GM12878 (cell line): ENCODE measurements at places on chromosomes 7 and 10.

GRCh38 chr7:136555933-136556332 is 312.5 kb upstream of the CHRM2 start:
- no peak for DNase-seq

DNA sequence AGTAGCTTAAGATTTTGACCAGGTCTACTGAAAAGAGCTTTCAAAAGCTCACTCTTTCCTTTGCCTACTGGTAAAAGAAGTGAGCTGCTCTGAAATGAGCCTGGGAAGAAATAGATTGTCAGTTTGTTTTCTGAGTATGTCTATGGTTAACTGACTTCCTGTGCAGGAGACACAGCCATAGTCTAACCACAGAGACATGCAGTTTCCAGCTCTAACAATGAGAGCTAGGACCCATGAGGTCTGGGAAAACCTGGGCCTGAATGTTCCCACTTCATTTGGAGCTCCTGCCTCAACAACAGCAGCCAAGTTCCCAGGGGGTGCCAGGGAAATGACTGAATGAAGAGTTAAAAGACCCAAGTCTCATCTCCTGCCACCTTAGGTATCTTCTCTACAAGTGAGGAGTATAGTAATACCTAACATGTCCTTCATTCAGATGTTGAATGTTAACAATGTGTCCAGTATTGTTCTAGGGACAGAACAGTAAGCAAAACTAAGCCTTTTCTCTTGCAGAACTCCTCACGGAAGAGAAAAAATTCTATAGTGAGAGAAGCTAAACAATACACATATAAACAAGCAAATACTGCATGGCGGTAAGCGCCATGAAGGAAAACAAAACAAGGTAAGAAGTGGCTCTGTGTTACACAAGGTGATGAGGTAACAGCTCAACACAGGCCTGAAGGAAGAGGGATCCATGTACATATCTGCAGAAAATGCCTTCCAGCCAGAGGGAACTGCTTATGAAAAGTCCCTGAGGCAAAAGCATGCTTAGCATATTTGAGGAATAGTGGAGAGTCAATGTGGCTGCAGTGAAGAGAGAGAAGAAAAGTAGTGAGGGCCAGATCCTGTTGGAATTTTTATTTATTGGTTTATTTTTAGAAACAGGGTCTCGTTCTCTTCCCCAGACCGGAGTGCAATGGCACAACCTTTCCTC is 26.4 kb upstream of the ANKRD1 start:
- DNase-seq: peak; percentile 40

GRCh38 chr7:66152371-66153191 is 37.9 kb downstream of the CRCP start:
- no peak for DNase-seq

GRCh38 chr7:1889556-1890181 is 219.6 kb downstream of the ELFN1 start:
- DNase-seq: no peak

DNA sequence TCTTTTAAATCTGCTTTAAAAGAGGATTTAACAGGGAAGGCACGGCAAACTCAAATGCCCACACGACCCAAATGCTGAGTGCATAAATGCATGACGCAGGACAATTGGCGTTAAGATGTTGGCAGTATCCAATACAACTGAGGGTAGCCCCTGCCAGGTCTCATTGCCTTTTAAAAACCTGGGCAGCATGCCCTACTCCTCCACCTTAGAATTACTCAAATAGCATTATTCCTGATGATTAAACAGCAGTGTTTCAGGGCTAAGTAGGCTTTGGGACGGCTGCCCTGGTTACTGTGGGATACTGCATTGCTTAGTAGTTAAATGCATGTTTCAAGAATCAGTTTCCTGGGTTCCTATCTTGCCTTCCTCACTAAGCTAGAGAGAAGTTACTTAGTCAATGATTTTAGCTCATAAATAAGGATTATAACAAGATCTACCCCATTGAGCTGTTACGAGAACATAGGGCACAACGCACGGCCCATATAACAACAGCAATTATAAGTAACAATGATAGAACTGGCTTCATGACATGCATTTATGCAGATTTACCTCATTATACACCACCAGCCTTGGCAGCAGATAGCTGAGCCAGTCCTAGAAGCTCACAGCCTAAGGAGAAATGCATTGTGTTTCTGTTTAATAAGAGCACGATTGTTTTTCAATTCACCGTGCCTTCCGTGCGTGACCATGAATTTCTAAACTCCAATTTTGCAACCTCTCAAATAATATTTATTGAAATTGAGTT is 7.9 kb downstream of the TUBAL3 start:
- no peak for DNase-seq

DNA sequence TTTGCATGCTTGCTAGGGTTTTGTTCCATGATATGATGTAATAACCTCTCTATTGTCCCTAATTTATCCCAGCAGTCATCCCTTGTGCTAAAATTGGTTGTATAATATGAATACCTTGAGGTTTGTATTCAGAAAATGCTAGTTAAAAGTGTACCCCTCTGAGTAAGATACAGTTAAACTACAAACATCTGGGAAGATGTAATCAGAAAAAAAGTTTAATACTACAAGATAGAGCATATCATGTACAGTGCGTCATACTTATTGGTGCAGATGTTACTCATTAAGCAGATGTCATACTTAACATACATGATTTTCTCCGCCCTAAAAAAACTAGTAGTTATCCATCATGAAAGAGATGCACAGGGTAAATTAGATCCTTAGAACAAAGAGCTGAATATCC is 336.1 kb upstream of the KCND2 start:
- DNase-seq: no peak

- DNase-seq: no peak
Observed at GRCh38 chr7:21946222-21946709, 567 bp upstream of the CDCA7L start.

GRCh38 chr10:98236862-98237261 is 31.1 kb downstream of the LOXL4 start:
- DNase-seq: no peak

GRCh38 chr7:142612237-142612881 is 136.9 kb upstream of the PRSS1 start:
- no peak for DNase-seq

- DNase-seq: peak; percentile 72
Observed at GRCh38 chr10:14184841-14185315, 145.8 kb downstream of the FRMD4A start.

DNA sequence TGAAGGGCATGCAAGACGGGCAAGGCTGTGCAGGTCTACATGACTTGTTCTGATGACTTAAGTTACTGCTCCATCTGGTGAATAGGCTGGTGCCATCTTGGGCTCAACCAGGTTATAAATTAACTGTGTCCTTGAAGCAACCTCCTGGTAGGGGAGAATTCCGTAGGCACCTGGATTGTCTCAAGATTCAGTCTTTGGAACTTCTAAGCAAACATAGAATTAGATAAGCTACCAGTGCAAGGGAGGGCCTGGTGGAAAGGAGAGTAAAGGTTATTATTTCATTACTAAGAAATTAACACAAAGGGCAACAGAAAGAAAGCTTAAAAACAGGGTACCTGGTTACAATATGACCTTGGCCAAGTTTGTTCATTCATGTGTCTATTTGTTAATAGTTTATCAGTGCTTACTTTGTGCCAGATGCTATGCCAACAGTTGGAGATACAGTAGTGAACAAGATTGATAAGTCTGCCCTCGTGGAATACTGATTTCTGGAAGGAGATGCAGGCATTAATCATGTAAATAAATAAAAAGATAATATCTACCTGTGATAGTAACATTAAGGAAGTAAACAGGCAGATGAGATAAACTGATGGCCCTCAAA is 107.0 kb upstream of the PALS2 start:
- DNase-seq: no peak

- DNase-seq: no peak
Observed at GRCh38 chr10:74981831-74982633, 129.4 kb upstream of the SAMD8 start.

- DNase-seq: no peak
Observed at GRCh38 chr7:45035893-45036292, 35.9 kb downstream of the CCM2 start.

GRCh38 chr10:86048973-86049372 is 317.6 kb downstream of the GRID1 start:
- no peak for DNase-seq

DNA sequence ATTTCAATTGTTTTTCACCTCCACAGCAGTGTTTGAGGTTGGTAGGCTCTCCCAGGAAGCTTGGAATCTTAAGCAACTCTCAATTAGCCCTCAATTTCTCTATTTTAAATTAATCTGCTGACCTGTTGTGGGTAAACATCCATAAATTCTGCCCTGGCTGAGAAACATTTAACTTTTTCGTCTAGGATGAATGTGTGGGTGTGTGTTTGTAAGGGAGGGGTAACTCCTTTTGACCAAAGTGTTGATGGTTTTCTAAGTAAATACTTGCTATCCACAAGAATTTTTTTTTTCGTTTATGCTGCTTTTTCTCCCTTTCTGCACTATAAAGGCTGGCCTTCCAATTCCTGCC is 973 bp downstream of the PPP3CB start:
- DNase-seq: no peak

- DNase-seq: no peak
Observed at GRCh38 chr10:121325490-121326231, 272.6 kb downstream of the FGFR2 start.

DNA sequence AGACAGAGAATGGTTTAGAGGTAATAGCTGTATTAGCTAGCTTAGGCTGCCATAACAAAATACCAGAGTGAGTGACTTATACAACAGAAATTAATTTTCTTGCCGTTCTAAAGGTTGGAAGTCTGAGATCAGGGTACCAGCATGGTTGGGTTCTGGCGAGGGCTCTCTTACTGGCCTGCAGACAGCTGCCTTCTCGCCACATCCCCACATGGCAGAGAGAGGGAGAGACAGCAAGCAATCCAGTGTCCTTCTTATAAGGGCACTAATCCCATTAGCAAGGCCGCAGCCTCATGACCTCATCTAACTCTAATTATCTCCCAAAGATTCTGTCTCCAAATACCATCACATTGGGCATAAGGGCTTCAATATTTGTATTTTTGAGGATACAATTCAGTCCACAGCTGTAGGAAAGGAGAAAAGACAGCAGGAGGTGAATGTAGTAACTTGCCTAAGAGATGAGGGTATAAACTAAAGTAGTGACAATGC is 3.6 kb upstream of the STAM start:
- DNase-seq: no peak

DNA sequence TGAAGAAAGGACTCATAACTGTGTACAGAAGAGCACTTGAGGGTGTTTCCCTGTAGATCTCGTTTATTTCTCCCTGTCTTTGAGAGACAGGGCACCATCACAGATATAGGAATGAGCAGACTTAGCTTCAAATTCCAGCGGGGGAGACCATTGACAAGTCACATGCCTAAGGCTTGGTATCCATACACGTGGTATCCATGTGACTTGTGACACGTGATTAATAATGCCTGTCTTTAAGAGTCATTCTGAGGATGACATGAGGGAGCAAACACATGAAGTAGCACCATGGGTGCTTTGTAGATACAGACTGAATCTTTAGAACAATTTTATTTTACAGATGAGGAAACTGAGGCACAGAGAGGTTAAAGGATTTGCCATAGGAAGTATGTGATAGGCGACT is 292.3 kb downstream of the POU6F2 start:
- DNase-seq: no peak

- DNase-seq: no peak
Observed at GRCh38 chr10:118735294-118735693, 19.5 kb downstream of the CACUL1 start.

- no peak for DNase-seq
Observed at GRCh38 chr7:138979226-138979979, 1.8 kb downstream of the KIAA1549 start.

DNA sequence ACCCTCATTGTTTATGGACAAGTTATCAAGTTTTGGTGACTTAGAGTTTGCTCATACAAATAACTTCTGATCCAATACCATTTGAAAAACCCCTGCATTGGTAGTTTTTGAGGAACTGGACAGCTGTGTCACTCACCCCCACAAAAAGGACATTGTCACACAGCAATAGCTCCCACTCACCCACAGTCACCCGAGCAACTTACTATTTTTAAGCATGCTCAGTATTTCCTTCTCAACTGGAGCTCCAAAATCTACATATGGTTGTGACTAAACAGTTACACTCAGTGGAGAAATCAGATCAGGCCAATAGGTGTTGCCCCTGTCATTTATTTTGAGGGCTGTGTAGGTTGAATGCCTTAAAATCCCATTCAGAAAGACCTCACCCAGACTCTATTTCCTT is 165.2 kb upstream of the AUTS2 start:
- DNase-seq: no peak

DNA sequence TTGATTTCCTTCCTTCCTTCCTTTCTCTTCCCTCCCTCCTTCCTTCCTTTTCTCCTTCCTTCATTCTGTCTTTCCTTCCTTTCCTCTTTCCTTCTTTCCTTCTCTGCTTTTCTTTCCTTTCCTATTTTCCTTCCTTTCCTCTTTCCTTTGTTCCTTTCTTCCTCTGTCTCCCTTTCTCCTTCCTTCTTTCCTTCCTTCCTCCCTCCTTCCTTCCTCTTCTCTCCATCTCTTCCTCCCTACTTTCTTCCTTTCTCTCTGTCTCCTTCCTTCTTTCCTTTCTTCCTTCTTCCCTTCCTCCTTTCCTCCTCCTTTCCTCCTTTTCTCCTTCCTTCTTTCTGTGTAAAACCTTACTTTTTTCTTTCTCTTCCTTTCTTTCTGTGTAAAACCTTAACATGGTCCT is 32.3 kb upstream of the NPTX2 start:
- DNase-seq: no peak

- DNase-seq: no peak
Observed at GRCh38 chr10:58189269-58189668, 78.4 kb downstream of the IPMK start.

DNA sequence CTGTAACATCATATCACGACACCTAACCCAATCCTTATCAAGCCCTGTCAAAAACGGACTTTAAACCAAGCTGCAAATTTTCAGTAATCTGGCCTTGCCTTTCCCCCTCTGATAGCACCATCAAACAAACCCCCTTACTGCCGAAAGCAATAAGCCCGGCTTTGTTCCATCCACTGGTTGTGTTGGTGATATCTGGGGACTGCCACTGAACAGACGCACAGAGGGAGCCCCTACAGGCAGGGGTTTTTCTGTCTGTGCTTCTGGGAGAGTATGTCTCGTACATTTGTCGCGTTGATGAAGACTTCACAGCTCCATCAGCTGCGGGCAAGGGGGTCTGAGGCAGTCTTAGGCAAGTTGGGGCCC is 550 bp upstream of the PLAU start:
- no peak for DNase-seq

DNA sequence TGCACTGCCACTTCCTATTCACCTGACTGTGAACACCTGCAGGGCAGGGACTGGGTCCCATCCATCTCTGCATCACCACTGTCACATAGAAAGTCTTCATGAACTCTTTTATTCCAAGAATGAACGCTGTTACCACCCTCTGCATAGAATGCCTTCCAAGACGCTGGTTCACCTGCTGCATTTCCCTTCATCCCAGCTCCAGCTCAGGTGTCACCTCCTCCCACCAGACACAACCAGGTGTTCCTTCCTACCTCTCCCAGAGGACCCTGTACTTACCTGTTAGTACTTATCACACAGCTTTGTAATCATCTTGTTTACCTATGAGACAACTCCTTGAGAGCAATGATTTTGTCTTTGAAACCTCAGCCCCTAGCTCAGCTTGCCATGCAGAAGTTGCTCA is 31.1 kb downstream of the SORBS1 start:
- DNase-seq: no peak

GRCh38 chr10:34716958-34717357 is 98.1 kb downstream of the PARD3 start:
- no peak for DNase-seq
